ENCODE measurements at places on chromosomes 6 and 20. TPM values are rescaled to one million over a fixed set of nuclear protein-coding genes. Genes with fewer than 3 reads are reported as not detected.

GSTA2 gene
- not detected for total RNA-seq

FAM83B gene
- total RNA-seq, result not detected

CCN2 gene
- total RNA-seq, result 197 TPM

MYLK2 gene
- total RNA-seq, result 0.65 TPM

ASIP gene
- total RNA-seq, result not detected

CALHM5 gene
- total RNA-seq, result 0.03 TPM
